ENCODE measurements at places on chromosomes 7 and 10.

DNA sequence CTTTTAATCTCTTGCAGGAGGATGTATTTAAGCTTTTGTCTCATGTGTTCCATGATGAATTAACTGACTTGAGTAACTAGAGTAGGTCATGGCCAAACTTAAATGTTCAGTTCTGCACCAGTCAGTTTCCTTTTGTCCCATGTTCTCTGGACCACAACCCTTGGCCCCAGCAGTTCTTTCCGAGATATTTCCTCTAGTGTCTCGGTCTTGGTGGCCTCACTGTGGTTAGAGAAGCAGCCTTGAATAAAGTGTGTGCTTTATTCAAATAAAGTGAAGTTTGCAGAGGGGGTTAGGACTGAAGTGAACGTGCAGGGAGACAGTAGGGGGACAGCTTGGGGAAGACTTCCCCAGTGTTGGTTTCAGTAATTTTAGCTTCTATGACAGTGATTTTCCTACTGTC lies 9.3 kb downstream of the ZNF212 start:
- DNase-seq, result peak; percentile 46

- no peak for DNase-seq
Measured at GRCh38 chr7:40199076-40199802, 64.4 kb downstream of the SUGCT start.

- DNase-seq, result no peak
Measured at GRCh38 chr7:39825401-39825980, 124.6 kb upstream of the CDK13 start.

- no peak for DNase-seq
Measured at GRCh38 chr7:35681231-35682029, 13.5 kb downstream of the HERPUD2 start.

GRCh38 chr7:155660059-155660757 lies 15.7 kb downstream of the RBM33 start:
- no peak for DNase-seq

DNA sequence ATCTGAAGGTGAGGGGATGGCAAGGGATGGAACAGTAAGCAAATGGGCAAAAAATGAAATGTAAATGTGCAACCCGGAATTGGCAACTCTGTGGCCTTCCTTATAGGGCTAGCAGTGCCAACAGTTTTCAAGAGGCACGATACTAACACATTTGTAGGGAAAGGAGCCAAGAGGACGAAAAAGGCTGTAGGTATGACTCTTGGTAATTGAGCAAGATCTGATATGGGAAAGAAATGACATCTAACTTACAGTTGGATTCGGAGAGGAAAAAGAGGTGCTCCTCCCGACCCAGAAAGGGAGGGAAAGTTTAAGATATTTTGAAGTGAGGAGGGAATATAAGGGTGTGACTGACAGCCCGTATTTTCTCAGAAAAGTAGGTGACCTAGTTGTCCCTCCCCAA lies 2.1 kb upstream of the CREM start:
- DNase-seq, result no peak

DNA sequence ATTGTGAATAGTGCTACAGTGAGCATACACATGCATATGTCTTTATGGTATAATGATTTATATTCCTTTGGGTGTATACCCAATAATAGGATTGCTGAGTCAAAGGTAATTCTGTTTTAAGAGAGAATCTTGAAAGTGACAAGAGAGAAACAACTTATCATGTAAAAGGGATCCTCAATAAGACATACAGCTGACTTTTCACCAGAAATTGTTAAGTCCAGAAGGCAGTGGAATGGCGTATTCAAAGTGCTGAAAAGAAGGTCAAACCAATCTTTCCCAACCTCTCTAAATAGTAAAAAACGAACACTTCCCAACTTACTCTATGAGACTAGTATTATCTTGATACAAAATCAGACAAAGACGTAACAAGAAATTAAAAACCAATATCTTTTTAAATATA lies 59.8 kb downstream of the LHFPL3 start:
- DNase-seq, result no peak
